ENCODE measurements at places on chromosomes 6 and 20.
A peak's percentile ranks its signal among the peaks of the same experiment; 100 is the strongest.

GRCh38 chr6:143600821-143601220 lies 76.9 kb upstream of the PHACTR2 start:
- DNase-seq: no peak

- DNase-seq: no peak
Measured at GRCh38 chr6:148432462-148433195, 90.0 kb downstream of the SASH1 start.

GRCh38 chr20:63127700-63128364 lies 88.1 kb downstream of the YTHDF1 start:
- DNase-seq: no peak

GRCh38 chr6:27138406-27138805 lies 109.1 kb upstream of the PRSS16 start:
- DNase-seq: no peak

GRCh38 chr6:99833034-99833433 lies 161.0 kb downstream of the MCHR2 start:
- DNase-seq: no peak

DNA sequence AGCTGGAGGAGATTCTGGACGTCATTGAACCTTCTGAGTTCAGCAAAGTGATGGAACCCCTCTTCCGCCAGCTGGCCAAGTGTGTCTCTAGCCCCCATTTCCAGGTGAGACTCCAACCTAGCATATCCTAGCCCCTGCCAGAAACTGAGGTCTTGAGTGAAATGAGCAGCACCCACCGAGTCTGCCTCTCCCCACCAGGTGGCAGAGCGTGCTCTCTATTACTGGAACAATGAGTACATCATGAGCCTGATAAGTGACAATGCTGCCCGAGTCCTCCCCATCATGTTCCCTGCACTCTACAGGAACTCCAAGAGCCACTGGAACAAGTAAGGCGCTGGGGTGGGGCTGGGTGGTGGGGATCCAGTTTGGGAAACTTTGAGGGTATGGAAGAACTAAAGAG lies 4.6 kb downstream of the MEA1 start:
- no peak for DNase-seq

GRCh38 chr6:15473741-15474161 lies 189.1 kb downstream of the DTNBP1 start:
- no peak for DNase-seq

DNA sequence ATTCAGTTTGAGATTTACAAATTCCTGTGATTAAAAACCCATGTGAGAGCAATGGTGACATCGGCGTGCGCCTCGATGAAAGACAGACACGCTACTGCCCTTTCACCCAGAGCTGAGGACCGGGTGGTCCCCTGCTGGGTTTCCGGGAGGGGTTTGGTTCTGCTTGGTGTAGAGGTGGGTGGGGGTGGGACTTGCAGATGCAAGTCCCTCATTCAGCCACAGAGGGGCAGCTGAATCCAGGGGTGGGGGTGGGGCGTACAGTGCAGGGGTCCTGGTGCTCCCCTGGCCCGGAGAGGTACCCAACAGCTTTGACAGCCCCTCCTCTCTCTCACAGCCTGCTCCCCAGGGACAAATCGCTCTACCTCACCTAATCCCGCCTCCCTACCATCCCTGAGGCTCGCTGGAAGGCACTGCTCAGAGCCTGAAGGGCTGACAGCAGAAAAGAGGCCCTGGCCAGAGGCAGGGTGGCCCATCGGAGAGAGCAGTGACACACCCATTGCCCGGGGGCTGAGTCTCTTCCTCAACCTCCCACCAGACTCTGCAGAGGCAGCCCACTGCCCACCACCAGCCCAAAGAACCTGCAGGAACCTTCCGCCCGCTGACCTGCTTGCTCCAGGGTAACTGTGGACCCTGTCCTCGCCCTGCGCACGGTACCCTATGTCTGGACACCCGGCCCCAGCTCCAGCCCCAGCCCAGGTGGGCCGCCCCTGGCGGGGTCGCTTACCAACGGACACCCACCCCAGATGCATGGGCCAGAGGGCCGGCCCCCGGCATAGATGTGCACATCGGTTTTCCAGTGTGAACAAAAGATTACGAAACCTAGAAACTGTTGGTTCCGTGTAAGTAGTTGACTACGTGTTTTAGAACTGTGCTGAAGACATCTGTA lies 118.4 kb downstream of the JPH2 start:
- DNase-seq: no peak

- peak; percentile 56 for DNase-seq
Measured at GRCh38 chr6:101114703-101115102, 233.6 kb upstream of the ASCC3 start.

DNA sequence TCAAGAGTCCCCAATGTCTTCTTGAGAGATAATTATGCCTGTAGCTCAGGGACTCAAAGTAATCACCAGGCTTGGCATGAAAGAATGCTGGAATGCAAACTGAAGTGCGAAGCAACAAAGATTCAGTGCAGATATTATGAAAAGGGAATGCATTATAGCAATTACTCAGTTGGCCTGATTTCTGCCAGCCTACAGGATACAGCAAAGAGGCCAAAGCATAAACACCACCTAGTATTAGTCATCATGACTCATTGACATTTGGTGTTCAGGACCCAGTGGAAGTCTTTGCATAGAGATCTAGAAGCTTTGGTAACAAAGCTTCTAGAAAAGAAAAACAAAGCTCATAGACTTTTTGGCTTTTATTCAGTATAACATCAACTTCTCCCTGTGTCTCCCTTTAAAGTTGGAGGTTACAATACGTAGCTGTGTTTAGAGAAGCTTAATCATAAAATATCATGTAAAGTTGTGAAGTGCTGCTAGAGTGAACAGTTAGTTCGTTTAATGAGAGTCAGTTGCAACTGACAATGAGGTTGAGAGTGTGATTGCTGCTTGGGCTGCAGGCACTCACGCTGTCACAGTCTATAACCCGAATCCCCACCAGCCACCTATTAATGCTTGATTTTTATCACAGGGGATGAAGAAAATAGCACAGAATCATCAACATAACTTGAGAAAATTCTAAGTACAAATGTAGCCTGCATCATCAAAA lies 932.7 kb downstream of the TFAP2A start:
- DNase-seq: no peak

DNA sequence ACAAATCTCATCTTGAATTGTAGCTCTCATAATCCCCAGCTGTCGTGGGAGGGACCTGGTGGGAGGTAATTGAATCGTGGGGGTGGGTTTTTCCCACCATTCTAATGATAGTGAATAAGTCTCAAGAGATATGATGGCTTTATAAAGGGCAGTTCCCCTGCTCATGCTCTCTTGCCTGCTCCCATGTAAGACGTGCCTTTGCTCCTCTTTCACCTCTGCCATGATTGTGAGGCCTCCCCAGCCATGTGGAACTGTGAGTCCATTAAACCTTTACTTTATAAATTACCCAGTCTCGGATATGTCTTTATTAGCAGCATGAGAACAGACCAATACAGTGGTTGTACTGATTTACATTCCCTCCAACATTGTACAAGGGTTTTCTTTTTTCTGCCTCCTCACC lies 69.7 kb downstream of the SUN5 start:
- DNase-seq: no peak

DNA sequence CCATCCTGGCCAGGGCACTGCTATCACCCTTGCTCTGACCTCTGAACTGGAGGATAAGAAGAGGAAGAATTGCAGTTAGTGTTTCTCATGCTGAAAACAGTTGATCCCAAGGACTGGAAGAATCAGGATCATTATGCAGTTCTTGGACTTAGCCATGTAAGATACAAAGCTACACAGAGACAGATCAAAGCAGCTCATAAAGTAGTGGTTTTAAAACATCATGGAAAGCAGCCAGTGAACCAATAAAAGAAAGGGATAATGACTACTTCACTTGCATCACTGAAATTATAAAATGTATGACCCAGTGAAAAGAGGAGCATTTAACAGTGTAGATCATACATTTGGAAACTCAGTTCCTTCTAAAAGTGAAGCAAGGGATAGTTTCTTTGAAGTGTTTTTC lies 47.7 kb downstream of the DNAH8 start:
- no peak for DNase-seq

- no peak for DNase-seq
Measured at GRCh38 chr6:34155471-34156300, 9.8 kb upstream of the GRM4 start.
